C1 segment of cervical spinal cord (tissue), 14 donors: ENCODE measurements at places on chromosomes 12 and 14.
A peak's percentile ranks its signal among the peaks of the same experiment; 100 is the strongest.

DNA sequence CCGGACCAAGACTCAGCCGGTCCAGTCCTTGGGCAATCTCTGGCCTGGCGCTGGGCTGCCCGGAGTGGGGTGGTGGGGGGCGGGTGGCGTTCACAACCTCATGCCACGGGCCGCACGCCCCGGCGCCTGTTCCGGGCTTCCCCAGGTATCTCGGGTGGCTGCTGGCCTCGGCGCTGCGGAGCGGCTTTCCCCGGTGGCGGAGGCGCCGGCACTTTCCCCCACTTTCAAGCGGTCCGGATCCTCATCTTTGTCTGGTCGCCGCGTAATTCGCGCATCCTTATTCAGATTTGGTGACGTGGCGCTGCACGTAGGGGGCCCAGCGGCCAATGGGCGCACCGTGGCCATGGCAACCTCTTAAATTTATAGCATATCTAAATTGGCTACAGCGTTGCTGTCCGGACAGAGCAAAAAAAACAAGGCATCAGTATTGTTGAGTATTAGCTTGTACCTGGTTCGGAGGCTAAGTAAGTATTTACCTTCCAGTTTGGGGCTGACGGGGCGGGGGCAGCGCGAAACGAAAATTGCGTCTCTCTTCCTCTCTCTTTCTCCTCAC, at the start of gene LHX5:
LHX5 (minus strand) TSS at position 253 of the 553 bp plus-strand sequence. CDS start 373 bp downstream, outside the sequence.
- no peak for DNase-seq

DNA sequence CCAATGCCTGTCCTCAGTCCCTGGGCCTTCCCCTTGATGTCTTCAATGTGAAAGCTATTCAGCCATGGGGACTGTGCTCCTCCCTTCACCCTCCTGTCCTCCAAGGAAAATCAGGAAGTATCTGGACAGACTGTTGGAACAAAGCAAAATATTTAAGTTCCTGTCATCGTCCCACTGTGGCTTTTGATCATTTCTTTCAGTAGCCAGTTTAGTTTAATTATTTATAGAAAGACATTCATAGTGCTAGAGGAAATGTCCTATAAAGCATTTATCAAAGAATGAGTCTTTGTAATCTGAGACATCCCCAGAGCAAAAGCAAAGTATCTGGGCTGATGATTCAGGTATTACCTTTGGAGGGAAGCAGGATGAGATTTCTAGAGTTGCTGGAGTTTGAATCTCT, 254.1 kb downstream of the NRXN3 start:
- no peak for DNase-seq

- DNase-seq = no peak
Measured at GRCh38 chr14:104230119-104230815, 91.9 kb downstream of the KIF26A start.

DNA sequence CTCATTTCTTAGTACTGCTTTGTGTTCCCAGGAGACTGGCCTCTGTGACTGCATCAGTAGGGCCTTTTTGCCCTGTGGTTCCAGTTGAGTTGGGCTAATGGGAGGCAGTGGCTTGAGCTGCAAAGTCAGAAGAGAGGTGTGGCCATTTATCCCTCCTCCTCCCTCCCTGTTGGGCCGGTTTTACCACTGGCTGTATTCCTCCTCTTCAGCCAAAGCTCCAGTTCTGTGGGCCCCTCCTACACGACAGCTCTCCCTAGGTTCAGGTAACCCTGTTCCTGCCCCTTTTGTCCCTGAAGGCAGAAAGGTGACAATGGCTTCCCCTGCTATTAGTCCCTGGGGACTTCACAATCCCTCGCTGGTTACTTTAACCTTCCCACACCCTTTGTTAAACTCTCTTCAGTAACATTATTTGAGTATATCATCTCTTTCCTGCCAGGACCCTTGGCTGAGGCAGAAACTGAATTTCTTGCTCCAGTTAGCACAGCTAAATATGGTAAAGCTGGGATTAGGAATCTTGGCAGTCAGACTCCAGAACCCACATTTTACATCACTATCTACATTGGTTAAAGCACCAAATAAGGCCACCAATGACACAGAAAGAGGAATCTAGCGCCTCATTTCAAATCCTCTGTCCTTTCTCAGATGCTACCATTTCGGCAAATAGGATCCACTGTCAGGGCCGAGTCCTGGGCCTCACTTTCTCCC, 121.9 kb upstream of the SLC35F4 start:
- DNase-seq = no peak

DNA sequence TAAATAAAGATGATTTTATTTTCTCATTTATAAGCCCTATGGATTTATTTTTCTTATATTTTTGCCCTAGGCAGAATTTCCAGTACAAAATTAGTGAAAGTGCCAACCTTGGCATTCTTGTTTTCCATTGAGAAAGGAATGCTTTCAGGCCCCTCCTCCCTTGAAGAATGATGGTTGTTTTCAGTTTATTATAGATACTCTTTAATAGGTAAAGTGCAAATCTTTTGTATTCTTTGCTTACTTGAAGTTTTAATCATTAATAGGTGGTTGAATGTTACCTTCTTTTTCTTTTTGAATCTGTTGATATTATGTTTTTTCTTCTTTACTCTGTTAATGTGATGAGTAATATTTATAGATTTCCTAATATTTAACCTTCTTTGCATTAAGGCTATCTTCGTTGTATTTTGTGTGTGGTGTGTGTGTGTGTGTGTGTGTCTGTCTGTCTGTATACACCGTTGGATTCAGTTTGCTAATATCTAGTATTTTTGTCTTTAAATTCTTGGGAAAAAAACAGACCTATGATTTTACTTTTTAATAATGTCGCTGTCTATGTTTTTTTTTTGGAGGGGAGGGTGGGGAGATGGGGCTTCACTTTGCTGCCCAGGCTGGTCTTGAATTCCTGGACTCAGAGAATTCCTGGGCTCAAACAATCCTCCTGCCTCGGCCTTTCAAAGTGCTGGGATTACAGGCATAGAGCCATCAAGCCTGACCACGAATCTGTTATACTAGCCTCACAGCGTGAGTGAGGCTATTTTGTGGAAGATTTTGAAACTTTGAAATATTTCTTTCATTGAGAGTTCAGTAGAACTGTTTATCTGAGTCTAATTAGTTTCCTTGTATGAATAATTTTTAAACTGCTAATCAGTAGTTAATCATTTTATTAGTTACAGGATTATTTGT, 13.5 kb downstream of the SRGAP1 start:
- no peak for DNase-seq

DNA sequence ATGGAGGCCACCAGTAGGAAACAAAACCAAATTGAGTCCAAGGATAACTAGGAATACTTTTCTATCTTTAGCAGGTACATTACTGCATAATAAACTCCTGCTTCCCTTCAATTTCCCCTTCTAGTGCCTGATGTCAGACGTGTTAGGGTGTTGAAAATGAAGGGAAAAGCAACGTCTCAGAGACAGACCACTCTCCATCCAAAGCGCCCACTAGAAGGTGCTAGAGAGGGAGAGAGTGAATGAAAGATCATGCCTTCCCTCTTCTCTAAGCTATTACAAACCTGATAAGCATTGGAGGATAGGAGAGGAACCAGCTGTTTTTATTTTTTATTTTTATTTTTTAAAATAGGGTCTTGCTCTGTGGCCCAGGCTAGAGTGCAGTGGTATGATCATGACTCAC, 64.1 kb downstream of the ZNF641 start:
- no peak for DNase-seq

- no peak for DNase-seq
Measured at GRCh38 chr12:66302827-66303169, 505 bp downstream of the HELB start.

DNA sequence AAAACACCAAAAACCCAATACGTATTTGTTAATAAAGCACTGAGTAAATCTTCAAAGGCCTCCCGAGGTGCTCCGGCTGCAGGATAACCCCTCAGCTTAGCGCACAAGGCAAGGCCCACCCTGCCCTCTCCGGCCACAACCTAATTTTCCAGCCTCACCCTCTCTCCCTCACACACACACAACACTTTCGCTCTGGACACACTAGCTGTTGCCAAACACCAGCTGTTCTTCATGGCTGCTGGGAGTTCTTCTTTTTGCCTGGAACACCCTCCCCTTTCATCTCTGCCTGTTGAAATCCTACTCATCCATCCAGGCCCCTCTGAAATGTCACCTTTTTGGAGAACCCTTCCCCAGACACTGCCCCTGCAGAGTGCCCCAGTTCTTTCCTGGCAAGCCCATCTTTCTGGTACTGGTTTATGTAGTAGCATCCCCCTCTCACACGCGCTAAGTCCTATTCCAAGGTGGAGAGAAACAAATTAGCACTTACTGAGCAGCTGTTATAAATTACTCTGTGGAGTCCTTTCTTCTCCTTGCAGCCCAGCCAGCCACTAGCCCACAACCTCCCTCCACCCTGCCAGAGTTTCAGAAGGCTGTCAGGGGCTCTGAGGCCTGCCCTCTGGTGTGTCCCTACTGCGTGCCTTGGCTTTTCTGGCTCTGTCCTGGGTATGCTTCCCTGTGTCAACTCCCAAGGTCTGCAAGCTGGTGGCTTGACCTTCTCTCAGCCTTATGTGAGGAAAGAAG, 805 bp upstream of the CRACR2A start:
- no peak for DNase-seq

GRCh38 chr12:130111965-130112496, 50.2 kb upstream of the FZD10 start:
- no peak for DNase-seq

DNA sequence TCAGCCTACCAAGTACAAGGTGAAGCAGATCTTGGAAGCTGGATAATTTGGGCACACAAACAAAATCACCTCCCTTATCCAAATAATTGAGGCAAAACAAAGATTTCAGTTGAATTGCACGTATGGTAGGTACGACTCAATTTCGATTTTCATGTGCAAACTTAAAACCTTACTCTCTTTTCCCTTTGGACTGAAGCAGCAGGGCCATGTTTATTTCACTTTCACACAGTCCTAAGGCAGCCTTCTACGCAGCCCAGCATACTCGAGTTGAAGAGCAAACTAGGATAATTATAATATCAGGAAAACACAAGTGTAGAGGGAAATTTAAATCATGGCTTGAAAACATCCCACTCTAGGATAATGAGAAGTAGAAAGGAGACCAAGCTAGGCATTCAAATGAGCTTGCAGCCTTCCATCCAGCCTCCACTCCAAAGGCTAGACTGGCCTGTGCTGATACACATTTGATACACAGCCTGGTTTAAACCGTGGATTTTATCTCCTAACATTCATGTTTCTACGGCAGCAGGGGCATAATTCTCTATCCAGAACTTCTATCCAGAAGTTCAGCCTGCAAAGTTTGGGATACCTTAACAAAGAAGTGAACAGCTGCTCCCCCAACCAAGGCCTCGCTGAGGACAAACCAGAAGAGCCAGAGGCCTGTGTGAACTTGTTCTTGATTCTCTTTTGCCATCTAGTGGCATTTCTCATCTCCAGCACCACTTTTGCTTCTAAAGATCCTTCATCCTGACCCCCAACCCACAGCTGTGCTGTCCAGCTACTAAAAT, 2.4 kb upstream of the RNASE7 start:
- DNase-seq = peak; percentile 54

GRCh38 chr14:76080025-76080424, 71.7 kb upstream of the GPATCH2L start:
- DNase-seq = no peak

DNA sequence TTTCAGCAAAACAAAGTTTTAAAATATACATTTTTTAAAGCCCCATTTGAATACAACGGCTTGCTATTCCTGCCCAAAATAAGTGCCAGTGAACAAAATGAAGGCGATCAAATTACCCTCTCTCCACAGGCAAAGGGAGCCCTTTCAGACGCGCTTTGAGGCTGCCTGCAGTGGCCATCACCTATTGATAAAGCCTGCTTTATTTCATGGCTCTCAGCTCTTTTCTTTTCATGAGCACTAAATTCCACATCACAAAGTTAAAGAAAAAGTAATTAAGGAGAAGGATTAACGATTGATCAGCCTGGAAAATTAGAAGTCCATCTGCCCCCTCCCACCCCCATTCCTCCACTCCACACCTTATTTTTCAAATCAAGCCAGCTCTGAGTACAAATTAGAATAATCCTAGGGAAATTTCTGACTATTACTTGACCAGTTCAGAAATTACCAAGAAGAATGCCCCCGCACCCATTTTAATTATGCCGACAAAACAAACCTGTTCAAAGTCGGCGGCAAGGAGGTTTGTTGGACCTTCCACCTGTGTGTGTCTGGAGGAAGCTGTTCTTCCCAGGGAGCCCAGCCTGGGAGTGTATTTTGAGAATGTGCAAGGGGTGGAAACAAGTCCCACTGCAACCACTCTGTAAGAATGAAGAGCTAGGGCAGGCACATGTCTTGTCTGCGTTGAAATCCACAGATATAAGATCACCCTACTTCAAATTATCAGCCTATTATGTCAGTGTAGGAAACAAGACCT, 64.2 kb upstream of the RIC8B start:
- DNase-seq = no peak

DNA sequence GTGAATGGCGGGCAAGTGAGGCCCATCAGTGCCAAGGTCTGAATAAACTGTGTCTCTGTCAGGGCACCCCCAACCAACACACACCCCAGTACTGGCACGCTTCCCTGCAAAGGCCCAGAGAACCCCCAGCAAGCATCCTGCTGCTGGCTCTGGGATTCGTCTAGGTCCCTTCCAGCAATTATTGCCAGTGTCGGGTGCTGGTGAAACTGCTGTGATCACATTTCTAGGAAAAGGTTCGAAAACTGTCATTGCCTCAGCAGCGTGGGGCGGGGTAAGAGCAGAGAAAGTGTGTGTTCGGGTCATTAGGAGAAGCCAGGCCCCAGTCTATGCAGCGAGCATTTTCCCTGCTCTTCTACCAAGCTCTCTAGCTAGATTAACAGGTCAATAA, 2.5 kb downstream of the FAM222A start:
- DNase-seq = no peak

- DNase-seq = no peak
Measured at GRCh38 chr14:77409131-77409533, 14.2 kb downstream of the NOXRED1 start.

- no peak for DNase-seq
Measured at GRCh38 chr12:30969606-30970395, 43.3 kb downstream of the TSPAN11 start.

- no peak for DNase-seq
Measured at GRCh38 chr12:88623777-88624548, 43.7 kb upstream of the KITLG start.

DNA sequence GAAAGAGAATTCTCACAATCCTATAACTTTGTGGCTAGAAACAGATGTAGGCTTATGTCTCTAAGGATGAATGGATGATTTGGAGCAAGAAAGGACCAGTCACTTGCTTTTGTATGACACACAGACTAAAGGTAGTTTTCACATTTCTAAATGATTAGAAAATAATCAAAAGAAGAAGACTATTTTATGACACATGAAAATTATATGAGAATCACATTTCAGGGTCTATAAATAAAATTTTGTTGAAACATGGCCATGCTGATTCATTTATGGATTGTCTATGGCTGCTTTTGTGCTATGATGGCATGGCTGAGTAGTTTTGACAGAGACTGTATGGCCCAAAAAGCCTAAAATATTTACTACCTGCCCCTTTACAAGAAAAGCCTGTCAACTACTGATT, 49.4 kb upstream of the FRMD6 start:
- DNase-seq = no peak

GRCh38 chr12:2017546-2018337, 13.5 kb upstream of the DCP1B start:
- no peak for DNase-seq

GRCh38 chr12:116990971-116991966, 80.5 kb downstream of the FBXW8 start:
- no peak for DNase-seq
